Stimulated activated CD8-positive, alpha-beta memory T cell treated with anti-CD3 and anti-CD28 coated beads, Interleukin-4, amount 100 ng/mL, for 24 hours (primary cell): ENCODE measurements at places on chromosomes 16 and 17.

DNA sequence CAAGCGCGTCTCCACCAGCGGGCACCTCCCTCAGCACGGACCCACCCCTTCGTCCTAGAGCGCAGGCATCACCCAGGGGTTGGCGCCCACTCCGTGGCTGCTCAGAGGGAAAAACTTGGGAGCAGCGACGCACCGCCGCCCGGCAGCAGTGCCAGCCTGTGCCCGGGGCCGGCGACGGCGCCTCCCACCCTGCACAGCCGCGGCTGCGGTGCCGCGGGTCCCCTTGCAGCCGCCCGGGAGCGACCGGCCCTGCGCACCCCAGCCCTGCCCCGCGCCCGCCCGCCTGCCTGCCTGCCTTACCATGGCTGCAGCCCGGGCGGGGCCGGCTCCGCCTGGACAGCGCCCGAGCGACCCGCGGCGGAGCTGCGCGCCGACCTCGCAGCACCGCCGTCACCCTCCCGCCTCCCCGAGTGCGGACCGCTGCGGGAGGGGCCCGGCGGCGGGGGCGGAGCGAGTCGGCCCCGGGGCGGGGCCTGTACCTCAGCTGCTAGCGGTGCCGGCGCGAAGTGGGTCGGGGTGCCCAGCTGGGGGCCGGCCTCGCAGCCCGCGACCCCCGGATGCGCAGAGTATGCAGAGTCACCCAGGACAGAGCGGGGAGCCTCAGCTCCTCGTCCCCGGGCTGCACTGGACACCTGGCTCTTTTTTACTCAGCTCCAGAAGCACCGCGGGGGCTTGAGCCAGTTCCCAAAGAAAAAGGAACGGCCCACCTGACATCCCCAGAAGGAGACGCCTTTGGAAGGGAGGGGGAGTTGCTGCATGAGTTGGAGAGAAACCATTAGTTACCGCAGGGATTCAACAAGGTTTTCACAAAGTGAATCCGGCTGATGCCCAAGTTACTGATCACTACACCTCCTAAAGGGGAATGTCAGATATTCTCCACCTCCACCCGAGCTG is 17.5 kb upstream of the MTMR4 start:
- peak; percentile 52 for DNase-seq

DNA sequence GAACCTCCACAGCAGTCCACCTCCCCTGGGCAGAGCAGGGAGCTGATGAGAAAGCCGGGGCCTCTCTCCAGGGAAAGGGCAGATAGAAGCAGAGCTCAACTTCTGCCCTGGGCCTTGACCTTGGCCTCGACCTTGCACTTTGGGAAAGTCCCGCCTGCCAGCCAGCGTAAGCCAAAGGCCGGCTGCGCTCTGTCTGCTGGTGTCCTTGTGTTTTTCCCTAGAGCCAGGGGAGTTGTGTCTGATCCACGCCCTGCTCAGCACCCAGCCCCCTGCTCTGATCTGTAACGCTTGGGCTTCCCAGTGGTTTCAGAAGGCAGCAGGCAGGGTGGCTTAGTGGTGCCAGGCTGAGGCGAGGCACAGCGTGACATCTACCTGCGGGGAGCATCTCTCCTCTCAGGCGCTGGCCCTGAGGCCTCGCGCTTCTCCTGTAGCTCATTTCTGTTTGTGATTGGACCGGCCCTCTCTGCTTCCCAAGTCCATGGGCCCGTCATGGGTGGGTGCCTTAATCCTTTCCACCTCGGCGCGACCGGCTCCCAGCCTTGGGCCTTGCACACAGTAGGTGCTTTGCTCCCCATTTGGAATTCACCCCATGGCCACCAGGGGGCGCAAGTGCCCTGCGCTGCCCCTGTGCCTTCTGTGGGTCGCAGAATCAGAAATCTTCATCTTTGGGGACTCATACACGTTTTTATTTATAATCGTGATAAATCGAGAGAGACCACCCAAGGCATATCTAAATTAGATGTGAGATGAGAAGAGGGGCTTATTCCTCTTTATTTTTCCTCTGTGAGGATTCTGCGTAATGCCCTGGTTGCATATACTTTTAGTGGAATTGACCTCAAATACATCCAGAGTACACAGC is 24.2 kb downstream of the SGSH start:
- DNase-seq = peak; percentile 35

DNA sequence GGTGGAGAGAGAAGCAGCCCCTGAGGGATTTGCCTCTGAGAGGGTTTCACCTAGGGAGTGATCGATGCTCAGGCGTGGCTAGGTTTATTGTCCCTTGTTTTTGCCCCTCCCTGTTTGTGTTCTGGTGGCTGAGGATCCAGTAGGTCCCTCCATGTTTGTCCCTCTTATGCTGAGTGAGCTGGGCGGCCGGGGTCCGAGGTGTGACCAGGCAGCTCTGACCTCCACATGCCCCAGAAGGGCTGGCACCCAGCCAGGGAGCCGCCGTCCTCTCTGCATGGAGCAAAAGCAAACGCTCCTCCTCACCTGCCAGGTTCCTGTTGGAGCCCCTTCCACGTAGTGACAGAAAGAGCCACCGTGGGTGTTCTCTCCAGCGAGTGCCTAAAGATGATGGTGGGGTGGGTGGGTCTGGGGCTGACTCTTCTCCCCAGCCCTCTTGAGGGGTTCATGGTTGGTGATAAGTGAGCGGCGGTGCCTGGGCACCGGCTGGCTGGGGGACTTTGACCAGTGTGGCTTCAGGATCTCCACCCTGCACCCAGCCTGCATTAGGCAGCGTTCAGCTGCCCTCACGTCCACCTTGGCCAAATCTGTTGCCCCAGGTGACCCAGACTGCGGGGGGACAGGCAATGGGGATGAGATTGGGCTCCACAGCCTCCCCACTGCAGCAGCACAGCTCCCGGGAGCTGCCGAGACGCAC is 14.1 kb upstream of the NUDT16L1 start:
- no peak for DNase-seq

GRCh38 chr16:11543661-11544393 is 42.9 kb downstream of the LITAF start:
- no peak for DNase-seq

GRCh38 chr17:41492351-41492750 is 2.6 kb upstream of the KRT36 start:
- no peak for DNase-seq

- DNase-seq = no peak
These were observed 23.9 kb upstream of the HEATR6 start for GRCh38 chr17:60102632-60103096.

DNA sequence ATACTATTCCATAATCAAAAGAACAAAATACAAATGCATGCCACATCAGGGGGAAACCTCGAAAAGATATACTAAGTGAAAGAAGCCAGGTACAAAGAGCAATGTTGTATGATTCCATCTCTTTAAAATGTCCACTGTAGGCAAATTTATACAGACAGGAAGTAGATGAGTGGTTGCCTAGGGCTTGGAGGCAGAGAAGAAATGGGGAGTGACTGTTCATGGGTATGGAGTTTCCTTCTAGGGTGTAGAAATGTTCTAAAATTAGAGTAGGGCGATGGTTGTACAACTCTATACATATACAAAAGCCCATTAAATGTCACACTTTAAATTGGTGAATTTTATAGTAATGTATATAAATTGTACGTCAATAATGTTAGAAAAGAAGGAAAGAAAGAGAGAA is 128.1 kb downstream of the MAF start:
- no peak for DNase-seq

DNA sequence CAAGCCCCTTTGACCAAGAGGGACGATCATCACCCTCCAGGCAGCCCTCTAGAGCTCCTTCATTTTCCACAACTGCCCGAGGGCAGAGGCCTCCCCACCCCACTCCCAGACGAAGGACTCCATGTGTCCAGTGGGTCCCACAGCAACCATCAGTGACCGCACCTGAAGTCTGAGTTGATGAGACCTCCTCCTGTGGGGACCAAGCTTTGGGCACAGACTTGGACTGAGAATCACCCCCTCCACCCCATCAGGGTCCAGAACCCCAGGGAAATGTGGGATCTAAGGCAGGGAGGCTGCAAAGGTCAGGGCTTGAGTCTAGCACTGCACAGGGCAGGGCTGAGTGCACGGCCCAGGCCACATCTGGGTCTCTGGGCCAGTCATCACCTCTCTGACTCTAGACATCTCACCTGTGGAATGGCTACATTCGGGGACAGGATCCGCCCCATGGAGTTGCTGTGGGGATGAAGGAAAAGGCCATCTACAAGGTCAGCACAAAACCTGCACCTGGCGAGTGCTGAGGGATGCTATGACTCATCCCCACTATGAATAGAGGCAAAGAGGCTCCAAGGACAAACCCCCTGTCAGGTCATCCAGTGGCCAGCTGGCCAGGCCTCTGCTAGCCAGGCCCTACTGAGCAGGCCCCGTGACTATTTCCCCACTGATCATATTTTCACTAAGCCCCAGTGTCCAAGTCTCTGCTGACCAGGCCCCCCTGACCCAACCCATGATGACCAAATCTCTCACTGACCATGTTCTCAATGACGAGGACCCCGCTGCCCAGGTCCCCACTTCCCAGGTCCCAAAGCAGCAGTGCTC is 38.4 kb downstream of the TNFRSF13B start:
- no peak for DNase-seq

GRCh38 chr16:67649494-67649931 is 4.6 kb downstream of the CARMIL2 start:
- DNase-seq = no peak

- no peak for DNase-seq
These were observed 94.2 kb downstream of the ANKRD11 start for GRCh38 chr16:89396156-89396555.

DNA sequence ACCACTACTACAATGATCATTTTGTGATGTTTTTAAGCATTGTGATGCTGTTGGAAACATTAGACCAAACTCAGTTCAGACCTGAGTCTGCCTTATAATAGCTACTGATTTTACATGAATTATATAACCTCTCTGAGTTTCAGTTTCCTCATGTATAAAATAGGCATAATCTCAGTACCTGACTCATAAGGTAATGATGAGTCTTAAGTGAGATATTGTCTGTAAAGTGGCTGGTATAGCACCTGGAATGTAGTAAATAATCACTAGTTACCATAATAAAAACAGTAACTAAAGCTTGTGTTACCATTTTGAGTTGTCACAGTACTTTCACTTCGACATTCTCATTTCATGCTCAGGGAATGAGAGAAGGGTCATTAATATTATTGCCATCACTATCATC is 381.5 kb upstream of the SALL1 start:
- no peak for DNase-seq

DNA sequence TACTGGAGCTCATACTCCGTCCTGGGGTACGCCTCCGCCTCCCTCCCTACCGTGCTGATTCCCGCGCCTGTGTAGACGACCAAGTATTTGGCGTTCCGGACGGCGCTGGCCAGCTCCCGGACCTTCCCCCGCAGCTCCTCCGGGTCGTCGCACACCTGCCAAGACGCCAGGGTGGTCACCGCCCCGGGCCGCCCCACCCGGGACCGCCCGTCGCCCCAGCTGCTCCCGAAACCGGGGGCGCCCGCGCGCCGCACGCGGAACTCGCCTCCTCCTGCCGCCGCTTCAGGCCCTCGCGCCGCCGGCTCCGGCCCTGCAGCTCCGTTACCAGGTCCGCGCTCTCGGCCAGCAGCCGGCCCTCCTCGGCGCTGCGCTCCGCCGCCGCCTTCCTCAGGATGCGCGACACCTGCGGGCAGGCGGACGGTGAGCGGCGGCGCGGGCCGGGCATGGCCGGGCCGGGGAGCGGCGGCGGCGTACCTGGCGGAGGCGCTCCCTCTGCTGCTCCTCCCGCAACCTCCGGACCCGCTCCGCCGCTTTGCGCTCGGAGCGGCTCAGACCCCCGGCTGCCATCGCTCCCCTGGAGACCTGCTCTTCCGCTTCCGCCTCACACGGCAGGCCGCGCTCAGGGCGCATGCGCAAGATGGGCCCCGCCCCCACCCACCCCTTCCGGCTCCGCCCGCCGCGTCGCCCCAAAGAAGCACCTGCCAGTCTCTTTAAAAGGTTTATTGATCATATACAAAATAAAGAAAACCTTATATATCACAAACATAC is at the start of gene SIRT7:
SIRT7 (minus strand) TSS at position 612 of the 768 bp plus-strand sequence; CDS start at position 567, 45 bp downstream.
- peak; percentile 63 for DNase-seq

DNA sequence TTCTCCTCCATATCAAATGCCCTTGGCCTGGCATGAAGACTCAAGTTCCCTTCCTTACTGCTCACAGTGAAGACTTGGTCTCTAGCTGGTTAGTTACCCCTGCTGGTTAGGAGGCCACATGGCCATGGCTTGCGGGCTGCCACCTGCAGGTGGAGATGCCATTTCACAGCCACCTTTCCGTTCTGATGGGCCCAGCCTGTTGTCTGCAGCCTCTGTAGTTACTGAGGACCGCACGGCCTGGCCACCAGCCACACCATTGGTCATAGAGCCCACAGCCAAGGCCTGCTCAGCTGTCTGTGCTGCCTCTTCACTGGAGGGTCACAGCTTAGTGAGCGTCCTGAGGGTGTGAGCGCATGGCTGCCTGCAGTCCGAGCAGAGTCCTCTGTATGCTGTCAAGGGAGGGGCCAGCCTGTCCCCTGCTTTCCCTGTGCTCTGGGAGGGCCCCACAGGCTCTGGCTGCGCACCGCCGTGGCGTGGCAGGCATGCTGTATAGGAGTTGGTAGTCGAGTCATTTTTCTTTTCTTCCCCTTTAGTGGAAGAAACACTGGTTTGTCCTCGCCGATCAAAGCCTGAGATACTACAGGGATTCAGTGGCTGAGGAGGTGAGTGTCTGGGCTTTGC is 59.2 kb downstream of the PLD6 start:
- peak; percentile 25 for DNase-seq

- DNase-seq = no peak
These were observed 5.5 kb upstream of the SECTM1 start for GRCh38 chr17:82338858-82339633.

- DNase-seq = no peak
These were observed 35.3 kb upstream of the MMP2 start for GRCh38 chr16:55443434-55444346.

- DNase-seq = no peak
These were observed 162.8 kb downstream of the IRF8 start for GRCh38 chr16:86061721-86062120.

DNA sequence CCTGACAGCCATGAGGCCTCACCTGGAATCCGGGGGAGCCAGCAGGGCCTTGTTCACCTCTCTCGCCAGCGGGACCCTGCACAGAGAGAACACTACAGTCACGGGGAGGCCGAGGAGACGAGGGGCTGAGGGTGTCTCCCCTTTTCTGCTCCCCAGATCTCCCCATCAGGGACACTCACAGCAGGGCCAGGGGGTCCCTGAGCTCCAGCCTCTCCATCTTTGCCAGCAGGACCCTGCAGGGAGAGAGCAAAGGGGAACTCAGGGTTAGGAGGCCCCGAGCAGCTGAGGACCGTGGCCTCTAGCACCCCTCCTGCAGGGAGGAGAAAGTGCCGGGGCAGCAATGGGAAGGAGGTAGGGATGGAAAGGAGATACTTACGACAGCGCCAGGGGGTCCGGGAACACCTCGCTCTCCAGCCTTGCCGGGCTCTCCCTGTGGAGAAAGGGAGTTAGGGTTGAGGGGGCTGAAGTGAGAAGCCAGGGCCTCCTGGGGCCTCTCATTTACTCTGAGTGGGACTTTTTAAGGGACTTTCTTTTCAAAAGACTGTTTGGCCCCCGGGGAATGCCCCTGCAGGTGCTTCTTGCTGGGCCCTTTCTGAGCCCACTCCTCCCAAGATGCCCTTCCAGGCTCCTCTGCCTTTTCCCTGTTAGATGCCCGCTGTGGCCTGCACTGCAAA is 8.7 kb downstream of the COL1A1 start:
- no peak for DNase-seq

GRCh38 chr17:28216052-28216451 is 102.9 kb upstream of the TMEM97 start:
- no peak for DNase-seq
